ENCODE measurements at places on chromosomes 1 and 21.

DNA sequence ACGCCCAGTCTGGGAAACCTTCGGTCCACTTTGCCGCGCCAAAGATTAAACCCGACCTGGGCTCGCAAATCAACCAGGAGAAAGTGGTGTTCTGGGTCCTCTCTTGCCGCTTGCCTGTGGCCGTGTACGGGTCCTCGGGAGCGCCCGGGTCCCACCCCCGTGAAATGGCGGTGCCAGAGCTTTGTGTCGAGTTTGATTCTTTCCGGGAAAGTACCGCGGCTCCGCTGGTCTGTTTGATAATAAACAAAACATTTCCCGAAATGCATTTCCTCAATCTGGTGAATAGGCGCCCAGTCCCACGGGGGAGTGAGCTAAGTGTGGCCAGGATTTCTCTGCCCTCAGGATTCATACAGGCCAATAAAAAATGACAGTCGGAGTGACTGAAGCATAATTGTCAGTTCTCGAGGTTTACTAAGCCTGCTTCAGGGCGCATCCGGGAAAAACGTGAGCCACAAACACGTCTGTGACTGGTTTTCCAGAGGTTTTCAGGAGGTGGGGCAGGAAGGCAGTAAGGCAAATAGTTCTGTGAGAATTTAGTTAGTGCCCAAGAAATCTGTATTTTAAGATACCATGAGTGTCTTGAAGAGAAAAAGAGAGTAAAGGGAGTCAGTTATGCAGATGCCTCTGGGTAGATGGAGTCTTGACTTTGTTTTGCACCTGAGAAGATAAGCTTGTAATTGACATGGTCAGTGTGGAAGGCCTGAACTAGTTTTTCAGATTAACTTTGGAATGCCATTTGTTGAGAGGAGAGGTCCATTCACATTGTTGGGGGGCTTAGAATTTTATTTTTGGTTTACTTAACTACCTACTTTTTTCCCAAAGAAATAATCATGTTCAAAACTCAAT, 675 bp downstream of the IFNAR1 start:
- peak; percentile 27 for DNase-seq

- DNase-seq, result no peak
Measured at GRCh38 chr1:86478416-86479156, 9.9 kb downstream of the CLCA1 start.

DNA sequence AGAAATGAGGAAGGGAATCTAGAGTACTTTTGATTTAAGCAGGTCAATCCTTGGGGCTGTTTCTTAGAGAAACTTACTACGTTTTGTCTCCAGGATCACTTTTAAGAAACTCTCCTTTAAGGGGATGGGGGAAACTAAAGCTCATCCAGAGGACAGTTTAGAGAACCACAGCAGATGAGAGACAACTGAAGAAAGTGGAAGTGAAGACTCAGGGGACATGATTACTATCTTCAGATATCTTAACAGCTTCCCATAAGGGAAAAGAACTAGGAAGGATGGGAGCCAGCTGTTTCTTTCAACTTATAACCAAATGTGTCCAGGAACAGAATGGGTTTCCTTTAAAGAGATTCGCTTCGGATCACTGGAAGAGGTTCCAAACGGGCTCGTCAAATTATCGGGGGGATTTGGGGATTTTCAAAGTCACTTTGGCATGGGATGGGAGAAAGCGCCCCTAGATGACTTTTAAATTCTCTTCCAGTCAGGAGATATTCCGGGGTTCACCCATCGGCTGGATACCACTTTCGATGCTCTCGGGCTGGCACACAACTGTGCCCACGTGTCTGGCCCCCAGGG, 1.2 kb downstream of the SCMH1 start:
- no peak for DNase-seq

- no peak for DNase-seq
Measured at GRCh38 chr1:235070819-235071218, 57.8 kb downstream of the TOMM20 start.
